ENCODE measurements at places on chromosomes 5 and 9. TPM values are rescaled to one million over a fixed set of nuclear protein-coding genes. Genes with fewer than 3 reads are reported as not detected.

DNA sequence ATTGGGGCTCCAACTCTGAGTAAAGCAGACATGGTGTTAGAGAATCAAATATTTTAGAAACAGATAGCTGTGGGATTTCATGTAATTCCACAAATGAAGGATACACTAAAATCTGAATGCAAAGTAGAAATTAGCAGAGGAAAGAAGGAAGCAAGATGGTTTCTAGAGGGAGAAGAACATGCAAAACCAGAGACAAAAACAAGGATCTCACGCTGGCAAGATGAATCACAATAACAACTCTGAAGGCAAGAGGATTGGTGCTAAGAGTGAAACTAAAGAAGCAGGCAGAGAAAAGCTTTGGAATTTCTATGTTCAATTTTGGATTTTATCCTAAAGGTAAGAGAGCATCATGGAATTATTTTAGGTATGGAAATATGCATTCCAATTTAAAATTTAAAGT is 857.2 kb upstream of the COX7C start:
- DNase-seq: no peak

Gene SLC1A1
- total RNA-seq: 6.8 TPM

Gene SPACA9
- total RNA-seq: 6.7 TPM

- no peak for DNase-seq
Observed at GRCh38 chr5:78563621-78564020, 85.0 kb downstream of the LHFPL2 start.

DNA sequence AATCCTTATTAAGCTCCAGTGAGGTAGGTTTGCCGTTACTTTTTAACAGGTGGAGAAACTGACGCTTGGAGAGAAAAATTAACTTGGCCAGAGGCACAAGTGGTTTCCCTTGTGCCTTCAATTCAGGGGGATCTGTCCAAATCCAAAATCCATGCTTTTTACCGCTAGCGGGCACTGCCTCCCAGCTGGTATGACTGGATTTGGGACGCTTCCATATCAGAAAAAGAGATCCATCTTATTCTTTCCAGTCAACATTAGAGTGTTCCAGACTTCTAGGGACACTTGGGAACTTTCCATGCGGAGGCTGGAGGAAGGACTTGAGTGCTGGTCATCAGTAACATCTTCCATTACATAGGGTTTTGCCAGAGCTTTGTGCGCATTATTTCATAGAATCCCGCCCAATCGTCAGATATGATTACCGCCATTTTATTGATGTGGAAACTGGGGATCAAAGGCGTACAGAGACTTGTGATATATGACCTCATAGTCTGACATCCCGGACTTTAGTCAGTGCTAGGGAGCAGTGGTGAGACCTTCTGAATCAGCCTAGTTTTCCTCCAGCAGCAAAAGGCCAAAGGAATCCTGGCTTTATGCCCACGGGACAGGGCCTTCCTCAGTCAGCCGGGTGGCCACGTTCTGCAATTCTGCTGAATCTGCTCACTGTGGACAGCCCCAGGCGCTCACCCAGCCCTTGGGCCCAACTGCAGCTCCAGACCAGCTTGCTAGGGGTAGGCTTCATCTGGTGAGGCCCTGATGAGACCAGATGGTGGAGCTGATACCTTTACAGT is 1.1 kb upstream of the GNPDA1 start:
- DNase-seq: no peak

Gene SOHLH1
- total RNA-seq: not detected

DNA sequence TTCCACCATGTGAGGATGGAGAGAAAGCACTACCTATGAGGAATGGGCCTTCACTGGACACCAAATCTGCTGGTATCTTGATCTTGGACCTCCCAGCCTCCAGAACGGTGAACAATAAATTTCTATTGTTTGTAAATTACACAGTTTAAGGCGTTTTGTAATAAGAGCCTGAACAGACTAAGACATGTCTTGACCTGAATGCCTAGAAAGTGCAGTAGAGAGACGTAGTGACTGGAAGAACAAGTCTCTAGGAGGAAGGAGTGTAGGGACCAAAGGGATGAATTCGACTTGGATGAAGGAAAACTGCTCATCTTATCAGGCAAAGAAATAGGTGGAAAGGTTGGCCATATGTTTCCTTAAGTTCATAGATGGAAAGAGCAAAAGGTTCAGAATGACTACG is 309.8 kb upstream of the RGMB start:
- DNase-seq: no peak

Gene HEMGN
- not detected for total RNA-seq

GRCh38 chr5:156587012-156587411 is 260.0 kb downstream of the SGCD start:
- no peak for DNase-seq

DNA sequence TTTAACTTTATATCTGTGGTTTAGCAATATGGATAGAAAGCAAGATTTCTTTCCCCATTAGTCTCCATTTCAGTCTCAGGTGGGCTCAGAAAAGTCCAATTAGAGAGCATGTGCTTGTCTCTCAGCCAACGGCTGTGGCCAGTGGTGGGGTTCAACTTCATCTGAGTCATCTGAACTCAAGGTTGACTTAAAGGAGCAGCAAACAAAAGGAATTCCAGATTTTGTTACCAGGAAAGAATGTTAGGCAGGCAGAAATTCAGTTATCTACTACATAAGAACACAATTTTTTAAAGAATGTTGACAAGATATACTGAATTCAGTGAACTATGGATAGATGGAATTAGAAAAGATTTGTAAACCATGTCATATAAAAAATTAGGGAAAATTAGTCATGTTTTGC is 784.1 kb downstream of the MAT2B start:
- no peak for DNase-seq

DNA sequence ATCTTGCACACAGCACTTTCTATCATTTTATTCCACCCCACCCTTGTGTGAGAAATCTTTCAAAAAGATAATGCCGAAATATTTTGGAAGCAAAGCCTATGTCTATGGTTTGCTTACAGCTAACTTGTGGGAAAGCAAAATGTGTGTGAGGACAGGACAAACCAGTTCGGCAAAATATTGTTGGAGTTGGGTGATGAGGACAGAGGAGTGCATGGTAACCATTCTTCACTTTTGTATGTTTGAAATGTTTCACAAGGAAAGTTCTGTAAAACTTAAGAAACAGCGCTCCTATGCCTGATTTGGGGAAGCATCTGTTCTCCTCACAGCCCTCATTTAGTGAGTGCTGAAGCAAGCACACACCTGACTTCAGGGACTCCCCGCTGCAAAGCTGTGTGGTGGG is 62.0 kb upstream of the RNF130 start:
- no peak for DNase-seq

GRCh38 chr5:143064218-143064641 is 294.1 kb downstream of the ARHGAP26 start:
- no peak for DNase-seq

DNA sequence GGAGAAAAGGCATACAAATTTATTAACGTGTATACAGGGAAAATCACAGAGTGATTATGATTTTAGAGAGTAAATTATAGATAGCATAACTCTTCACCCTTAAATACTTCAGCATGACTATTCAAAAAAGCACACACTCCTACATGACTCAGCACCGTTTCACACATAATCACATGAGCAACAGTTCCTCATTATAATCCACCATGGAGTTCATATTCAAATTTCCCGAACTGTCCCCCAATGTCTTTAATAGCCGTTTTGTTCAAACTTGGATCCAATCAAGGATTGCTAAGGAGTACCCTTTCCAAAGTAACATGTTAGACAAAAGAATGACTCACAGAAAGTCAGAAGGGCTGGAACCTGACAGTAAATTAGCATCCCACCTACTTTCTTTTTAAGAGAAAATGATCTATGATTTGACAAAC is 32.1 kb downstream of the RAPGEF1 start:
- DNase-seq: no peak

DNA sequence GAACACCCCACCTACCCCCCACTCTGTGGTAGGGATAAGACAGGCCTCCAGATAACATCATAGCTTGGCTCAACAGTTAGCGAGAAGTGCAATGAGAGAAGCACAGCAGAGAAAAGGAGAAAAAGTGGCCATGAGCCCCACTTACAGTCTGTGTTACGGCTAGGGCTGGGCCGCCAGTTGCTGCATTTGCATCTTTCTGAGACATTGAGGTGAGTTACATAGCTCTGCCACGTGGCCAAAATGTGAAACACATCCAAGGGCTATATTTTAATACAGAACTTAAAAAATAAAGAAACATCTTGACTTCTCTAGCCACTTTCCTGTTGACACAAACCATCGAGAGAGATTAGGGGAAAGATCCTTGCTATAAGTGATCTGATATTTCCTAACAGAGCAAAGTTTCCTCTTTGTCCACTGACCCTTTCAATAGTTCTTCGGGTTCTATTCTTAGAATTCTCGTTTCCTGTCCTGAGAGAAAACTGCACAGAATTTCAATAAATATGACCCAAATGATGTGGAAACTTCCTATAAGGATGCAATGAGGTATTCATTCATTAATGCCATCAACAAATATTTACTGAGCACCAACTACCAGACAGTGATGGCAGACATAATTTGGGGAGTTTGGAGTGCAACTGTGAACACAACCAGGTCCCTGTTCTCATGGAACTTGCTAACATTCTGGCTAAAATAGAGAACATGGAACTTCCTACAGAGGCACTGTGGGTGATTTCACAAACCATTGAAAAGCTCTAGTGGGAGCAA is 3.2 kb upstream of the TLE4 start:
- DNase-seq: no peak

Gene EGFLAM
- total RNA-seq: not detected

GRCh38 chr5:160187091-160187490 is 42.2 kb upstream of the FABP6 start:
- no peak for DNase-seq

GRCh38 chr5:158430798-158431167 is 571.8 kb upstream of the CLINT1 start:
- no peak for DNase-seq

GRCh38 chr5:141681695-141682641 is at the start of gene ARAP3:
Gene ARAP3, minus strand, starts transcription at chr5:141682230. Its CDS starts 1,744 bp downstream, at chr5:141680486.
- no peak for DNase-seq

GRCh38 chr9:111852291-111852690 is 44.3 kb upstream of the UGCG start:
- no peak for DNase-seq

DNA sequence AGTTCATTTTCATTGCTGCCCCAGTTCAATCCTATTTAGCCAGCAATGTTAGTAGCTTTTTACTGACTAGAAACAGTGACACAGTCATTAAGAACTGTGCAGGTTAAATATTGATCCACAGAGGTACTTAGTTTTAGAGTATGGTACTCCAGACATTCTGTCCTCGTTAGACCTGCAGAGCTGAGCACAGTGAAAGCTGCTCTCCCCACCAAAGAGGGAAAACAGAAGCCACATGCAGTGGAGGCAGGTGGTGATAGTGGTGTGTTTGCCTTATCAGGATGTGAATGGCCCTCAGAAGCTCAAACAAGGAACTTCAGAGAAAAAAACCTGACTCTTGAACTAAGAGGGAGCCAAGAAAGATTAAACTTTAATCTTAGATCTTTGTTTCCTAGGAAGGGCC is 75.5 kb downstream of the UNC13B start:
- DNase-seq: no peak

DNA sequence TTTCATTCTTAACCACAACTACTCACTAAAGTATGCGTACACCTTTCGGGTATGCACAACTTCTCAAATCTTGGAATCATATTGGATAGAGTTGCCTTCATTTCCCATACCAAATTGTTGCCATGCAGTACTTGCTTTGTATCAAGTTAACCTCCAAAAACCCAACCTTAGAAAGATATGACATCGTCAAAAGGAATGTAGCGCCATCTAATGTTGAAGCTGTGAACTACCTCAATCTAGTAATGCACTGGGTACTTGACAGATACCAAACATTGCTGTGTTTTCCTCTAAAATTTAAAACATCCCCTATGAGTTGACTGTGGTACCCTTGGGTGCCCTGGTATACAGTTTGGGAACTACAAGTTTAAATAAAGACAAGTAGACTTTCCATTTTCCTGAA is 318.4 kb downstream of the ARL15 start:
- no peak for DNase-seq

Gene SLC45A2
- not detected for total RNA-seq

DNA sequence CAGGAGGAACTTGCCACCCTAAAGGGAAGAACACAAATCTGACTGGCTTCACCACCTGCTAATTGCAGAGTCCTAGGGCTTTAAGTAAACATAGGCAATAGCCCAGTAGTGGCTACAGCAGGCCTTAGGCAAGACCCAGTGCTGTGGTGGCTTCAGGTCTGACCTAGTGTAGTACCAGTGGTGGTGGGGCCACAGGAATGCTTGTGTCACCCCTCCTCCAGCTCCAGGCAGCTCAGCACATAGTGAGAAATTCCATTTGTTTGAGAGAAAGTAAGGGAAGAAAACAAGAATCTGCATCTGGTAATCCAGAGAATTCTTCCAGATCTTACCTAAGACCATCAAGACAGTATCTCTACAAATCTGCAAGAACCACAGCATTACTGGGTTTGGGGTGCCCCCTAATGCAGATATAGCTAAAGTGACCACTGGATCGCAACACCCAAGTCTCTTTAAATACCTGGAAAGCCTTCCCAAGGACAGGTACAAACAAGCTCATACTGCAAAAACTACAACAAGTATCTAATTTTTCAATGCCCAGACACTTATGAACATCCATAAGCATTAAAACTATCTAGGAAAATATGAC is 102.6 kb upstream of the TRPM3 start:
- DNase-seq: no peak

DNA sequence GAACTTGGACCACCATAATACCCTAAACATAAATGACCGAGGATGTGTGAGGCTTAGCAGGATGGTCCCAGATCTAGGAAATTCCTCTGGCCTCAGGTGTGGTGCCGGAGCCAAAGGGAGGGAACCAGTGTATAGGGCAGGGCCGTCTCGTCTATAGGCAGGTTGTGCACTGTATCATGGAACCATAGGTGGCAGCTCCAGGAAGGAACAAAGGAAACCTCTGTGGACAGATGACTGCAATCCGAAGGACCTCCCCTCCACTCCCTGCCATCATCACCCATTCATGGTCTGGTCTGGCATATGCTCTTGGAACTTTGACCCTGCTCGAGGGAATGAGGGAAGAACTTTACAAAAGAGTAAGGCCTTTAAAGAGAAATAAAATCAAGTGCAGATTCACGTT is 2.9 kb upstream of the MACIR start:
- DNase-seq: no peak

GRCh38 chr9:99300103-99300439 is 78.0 kb downstream of the SEC61B start:
- DNase-seq: no peak

DNA sequence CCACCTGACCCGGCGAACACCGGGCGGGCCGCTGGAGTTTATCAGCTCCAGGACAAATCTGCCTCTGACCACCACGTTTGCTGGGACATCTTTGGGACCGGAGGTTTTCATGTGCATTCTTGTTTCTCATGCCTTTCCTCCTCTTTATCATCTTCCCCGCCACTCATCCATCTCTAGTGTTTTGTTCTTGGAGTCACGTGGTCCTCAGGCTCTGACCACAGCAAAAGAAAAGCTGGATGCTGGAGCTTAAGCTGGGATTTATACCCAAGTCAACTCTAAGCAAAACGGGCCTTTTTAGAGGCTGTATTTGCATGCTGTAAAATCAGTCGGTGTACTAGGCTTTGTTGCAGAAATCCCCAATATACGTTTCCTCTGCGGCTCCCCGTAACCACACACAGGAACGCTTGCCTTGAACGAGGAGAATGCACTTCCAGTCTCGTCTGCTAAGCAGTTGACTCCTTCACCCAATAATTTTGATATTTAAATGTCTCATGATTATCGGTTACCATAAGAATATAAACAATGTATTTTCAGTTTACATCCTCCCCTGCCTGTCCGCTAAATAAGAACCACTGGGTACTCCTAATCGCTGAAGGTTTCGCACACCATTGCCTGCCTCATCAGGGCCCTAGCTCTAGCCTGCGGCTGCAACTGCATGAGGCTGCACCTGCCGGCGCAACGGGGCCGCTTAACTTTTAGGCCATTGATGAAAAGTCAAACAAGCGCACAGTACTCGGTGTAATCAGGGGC is 560 bp upstream of the NDUFS6 start:
- no peak for DNase-seq

Gene LCN2
- total RNA-seq: not detected

All from osteocyte (in vitro differentiated cells).